ENCODE measurements at places on chromosomes 2 and 18. TPM values are rescaled to one million over a fixed set of nuclear protein-coding genes. Genes with fewer than 3 reads are reported as not detected.

- DNase-seq: no peak
Measured at GRCh38 chr2:50556934-50557575, 474.9 kb downstream of the NRXN1 start.

DNA sequence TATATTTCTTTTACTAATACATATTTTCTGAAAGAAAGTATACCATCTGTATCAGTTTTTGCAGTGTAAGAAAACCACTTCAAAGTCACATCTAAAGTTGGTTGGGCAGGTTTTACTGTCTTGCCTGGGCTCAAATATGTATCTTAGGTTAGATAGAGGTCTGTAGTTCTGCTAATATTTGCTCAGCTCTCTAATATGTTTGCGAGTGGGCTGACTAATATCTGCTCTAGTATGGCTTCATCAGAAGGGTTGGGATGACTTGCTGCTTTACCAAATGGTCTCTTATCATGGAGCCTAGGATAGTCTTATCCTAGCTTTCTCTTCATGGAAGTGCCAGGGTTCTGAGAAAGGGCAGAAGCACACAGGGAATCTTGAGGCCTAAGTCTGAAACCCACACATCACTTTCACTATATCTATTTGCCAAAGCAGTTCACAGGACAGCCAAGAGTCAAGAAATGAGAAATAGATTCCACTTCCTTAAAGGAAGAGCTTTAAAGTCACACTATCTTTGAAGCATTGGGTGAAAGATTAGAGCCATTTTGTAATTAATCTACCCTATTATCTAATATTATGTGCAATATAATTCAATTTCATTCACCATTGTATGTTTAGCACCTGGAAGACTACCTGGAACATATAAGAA is 610.0 kb downstream of the KCNJ3 start:
- no peak for DNase-seq

M1AP gene
- total RNA-seq: not detected

- DNase-seq: no peak
Measured at GRCh38 chr18:35122586-35123224, 81.5 kb downstream of the MAPRE2 start.

NEB gene
- total RNA-seq: 2.9 TPM

CREG2 gene
- 0.47 TPM for total RNA-seq

CTAGE1 gene
- total RNA-seq: not detected

DNA sequence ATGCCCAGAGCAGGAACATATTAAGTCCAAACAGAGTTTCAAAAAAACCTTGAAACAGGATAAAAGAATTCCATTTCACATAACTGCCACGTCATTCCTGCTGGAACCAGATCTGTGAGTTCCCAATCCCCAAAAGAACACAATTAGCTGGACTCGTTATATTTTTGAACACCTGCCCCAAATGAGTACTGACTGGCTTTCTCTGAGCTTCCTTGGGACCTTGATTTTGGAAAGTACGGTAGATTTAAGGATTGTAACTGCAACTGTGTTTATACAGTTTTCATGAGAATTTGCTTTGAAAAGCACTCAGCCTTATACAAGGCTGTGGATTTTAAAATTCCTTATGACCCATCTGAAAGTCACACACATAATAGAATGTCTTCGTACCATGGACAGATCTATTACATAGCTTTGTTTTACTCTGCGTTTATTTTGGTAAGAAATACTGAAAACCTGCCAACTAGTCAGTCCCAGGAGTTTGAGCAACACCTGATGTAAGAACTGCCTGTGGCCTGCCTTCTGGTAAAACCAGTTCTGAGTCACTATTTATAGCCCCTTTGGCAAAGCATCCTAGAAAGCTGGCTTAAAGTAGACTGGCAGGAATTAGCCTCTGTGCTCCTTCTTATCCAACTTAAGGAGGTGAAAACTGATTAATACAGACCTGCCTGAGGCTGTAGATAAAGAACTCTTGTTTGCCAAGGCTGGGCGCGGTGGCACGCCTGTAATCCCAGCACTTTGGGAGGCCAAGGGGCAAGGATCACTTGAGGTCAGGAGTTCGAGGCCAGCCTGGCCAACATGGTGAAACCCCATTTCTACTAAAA is 48.1 kb downstream of the MERTK start:
- no peak for DNase-seq

- no peak for DNase-seq
Measured at GRCh38 chr2:151907286-151908203, 79.3 kb upstream of the ARL5A start.

- no peak for DNase-seq
Measured at GRCh38 chr18:25831301-25831701, 259.1 kb downstream of the SS18 start.

TPO gene
- 5.1 TPM for total RNA-seq

- no peak for DNase-seq
Measured at GRCh38 chr18:24786027-24786426, 325.6 kb downstream of the HRH4 start.

DNA sequence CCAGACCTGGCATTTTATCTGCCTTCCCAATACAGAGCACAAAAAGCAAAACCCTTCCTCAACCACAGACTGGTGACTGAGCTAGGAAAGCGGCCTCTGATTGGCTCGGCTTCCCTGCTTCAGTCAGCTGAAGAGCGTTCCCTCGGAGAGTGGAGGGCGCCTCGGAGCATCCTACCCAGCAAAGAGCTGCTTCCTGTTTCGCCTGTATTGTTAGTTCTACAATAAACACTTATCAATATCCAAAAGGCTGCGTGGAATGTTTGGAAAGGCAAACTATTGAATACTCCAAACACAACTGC is 125.0 kb downstream of the CACNB4 start:
- DNase-seq: no peak

- no peak for DNase-seq
Measured at GRCh38 chr2:158213773-158214172, 112.1 kb downstream of the UPP2 start.

GRCh38 chr18:45525301-45525700 is 90.0 kb upstream of the SLC14A2 start:
- no peak for DNase-seq

RAPH1 gene
- total RNA-seq: 11.8 TPM

DNA sequence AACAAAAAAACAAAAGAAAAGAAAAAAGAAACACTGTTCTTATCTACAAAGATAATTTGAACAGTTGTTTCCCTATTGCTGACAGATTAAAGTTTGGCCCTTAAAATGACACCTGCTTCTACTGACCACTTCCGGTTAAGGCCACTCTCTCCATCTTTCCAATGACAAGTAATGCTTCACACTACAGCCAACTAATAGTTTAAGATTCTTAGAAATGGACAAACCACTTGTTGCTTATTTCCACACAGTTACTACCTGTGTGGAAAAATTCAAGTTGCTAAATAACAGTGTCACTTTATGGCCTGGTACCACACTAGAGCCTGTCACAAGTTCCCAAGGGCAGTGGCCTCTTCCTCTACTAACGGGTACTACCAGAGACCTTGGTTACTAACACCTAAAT is 2.4 kb downstream of the TMEM185B start:
- DNase-seq: no peak

DNA sequence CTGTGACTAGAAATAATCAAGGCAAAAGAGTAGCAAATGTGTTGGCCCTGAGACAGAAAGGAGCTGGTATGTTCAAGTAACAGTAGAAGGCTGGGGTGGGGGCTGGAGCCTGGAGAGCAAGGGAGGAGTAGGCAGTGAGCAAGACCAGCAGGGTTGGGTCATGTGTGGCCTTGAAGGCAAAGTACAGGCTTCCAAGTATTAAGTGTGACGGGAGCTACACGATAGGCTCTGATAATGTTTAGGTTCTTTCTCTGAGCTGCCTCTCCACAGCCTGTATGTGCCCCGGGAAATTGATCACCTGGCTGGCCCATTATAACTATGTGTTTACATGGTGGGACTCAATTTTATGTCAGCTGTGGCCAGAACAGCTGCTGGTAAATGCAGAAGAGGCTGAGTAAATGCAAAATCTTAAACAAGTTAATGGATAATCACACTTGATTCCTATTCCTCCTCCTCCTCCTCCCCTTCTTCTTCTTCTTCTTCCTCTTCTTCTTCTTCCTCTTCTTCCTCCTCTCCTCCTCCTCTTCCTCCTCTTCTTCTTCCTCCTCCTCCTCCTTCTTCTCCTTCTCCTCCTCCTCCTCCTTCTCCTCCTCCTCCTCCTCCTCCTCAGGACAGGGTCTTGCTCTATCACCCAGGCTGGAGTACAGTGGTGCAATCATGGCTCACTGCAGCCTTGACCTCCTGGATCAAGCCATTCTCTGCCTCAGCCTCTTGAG is 9.3 kb downstream of the IL1F10 start:
- DNase-seq: no peak

- DNase-seq: no peak
Measured at GRCh38 chr2:114735126-114735525, 292.7 kb downstream of the DPP10 start.

GRCh38 chr2:21804151-21804550 is 680.4 kb downstream of the TDRD15 start:
- DNase-seq: no peak

DNA sequence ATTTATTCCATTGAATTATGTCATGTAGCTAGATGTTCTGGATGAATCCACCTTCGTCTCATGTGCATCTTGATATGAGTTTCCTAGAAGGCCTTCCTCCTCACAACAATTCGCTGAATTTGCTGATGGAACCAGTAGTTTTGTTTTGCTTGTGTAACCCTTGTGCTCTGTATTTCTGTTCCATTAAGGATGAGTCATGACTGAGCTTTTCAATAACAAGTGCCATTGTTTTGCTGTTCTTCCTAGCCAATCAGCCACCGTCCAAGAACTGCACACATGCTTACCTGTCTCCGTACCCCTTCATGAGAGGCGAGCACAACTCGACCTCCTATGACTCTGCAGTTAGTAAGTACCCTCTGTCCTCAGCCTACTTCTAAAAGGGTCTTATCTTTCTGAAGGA is 2.3 kb downstream of the TMEM182 start:
- DNase-seq: no peak

MC2R gene
- total RNA-seq: not detected

- no peak for DNase-seq
Measured at GRCh38 chr2:47888581-47889280, 17.6 kb downstream of the FBXO11 start.

DNA sequence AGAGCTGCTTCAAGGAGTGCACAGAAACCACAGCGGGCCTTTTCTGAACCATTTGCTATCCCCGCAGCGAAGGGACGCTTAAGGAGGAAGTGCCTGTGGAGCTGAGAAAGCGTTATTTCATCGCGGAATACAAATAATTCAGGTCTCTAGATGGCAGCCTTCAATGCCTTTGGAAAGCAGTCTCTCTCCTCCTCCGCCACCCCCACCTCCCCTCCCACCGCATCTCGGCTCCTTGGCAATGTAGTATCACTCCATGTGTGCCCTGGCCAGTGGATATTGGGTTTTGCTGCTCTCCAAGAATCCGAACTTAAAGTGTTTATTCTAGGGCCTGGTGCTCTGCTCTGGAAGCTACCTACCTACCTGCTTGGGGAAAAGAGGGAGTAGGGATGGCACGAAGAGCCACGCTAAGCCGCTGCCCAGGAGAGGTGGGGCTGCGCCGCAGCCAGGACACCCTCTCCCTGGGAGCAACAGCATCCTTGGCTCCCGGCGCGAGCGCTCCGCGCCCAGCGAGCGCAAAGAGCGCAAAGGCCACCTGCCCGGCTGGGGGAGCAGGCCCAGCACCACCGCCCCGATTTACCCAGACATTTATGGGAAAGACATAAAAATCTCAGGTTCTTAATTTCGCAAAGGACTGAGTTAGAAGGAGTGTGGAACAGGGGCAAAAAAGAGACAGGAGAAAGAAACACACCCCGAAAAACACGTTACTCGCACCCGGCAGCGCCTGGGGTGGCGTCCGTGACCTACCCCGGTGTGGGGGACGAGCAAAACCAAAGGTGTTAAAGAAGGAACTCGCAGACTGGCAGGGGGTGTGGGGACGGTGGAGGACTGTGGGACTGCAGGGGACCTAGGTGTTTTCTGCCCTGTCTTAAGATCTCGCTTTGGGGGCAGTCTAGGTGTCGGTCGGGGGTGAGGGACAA is 1.0 kb downstream of the SPHKAP start:
- peak; percentile 39 for DNase-seq

DNA sequence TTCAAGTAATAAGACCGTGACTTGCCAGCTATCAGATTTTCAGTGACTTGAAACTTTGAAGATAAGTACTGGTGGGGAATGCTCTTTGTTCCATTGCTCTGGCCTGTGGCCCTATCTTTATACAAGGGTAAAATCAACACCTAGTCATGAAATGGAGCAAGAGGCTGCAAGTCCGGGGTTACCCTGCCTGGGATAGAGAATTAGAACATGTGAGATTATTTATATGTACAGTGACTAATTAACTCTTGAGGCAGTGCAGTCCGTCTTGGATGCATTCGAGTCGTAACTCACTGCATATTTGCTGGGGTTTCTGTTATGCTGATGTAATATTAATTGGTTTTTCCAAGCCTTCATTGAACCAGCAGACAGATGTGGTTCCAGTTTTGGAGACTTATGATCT is 105.8 kb upstream of the LYPD6 start:
- DNase-seq: no peak

DNA sequence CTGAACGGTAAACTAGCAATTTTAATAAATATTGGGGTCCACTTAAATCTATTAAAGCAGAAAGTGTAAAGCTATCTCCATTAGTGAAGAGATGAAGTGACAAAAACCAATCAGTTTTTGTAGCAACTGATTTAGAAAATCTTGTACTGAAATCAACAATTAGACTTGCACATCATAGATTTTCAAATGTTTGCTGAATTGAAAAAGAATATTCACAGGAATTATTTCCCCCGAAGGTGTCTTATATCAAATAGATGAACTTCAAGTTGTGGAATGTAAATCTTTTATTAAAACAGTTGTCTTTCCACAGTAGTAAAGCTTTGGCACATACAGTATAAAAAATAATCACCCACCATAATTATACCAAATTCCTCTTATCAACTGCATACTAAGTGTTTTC is 48.7 kb downstream of the ATIC start:
- no peak for DNase-seq

DNA sequence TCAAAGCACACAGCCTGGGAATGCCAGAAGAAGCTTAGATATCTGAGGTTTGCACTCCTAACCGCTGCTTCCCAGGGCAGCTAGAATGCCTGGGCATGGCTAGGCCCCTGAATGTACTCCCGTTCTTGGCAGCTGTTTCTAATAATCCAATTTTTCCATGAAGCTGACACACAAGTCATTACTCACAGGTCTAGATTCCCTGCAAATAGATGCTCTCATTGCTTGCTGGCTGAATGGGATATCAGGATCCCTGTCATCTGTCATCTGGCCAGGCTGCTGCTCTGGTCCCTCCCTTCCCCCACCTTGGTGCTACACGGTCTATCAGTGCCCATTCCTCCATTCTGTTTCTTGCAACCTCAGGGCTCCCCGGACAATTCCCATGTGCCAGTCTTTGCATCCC is 40.7 kb upstream of the TEX51 start:
- no peak for DNase-seq

All from heart right ventricle (tissue), 16 donors.